ENCODE measurements at places on chromosomes 7 and 10. TPM values are rescaled to one million over a fixed set of nuclear protein-coding genes. Genes with fewer than 3 reads are reported as not detected.

CNTNAP2 gene
- total RNA-seq = 3.9 TPM

CALHM3 gene
- total RNA-seq = not detected

MCM10 gene
- 2.2 TPM for total RNA-seq

PTN gene
- 0.49 TPM for total RNA-seq

GRCh38 chr7:31991846-31992245, 78.4 kb downstream of the PDE1C start:
- no peak for DNase-seq

- no peak for DNase-seq
These were observed 106.0 kb upstream of the TRIM24 start for GRCh38 chr7:138354066-138354465.

DNA sequence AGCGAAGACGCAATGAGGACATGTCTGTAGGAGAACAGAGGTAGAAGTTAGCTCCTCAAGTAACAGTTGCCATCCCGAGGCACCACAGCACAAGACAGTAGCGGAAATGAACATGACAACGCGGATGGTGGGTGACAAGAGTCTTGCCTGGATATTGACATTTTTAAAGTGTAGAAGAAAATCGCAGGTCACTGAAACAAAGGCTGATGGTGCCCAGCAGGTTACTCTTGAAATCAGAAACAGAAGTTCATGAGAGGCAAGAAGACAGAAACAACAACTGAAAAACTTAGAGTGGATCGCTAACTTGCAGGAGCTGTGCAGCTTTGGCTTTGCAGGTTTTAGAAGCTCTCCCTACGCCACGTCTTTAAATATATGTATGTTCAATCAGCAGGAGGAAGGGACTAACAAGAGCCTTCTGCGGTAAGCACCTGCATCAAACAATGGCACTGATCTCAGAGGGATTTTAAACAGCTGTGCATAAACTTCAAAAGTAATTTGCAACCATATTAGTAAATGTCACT, 1.8 kb downstream of the PRKCQ start:
- no peak for DNase-seq

DNA sequence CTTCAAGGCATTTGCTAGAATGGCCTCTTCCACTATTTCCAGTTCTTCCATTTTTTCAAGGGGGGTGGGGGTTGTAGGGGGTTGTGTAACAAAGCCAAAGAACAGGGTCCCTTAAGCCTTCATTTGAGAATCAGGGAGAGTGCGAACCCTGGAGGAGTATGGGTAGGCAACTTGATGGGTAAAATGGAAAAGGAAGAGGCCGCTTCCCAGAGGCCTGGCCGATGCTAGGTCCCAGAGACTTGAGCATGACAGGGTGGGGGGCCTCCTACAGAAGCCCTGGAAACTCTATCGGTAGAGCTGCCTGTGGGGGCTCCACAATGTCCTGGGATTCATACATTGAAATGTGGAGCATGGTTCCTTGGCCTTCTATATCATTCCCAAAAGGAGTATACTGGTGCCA, 9.1 kb upstream of the HOXA13 start:
- DNase-seq = no peak

DNA sequence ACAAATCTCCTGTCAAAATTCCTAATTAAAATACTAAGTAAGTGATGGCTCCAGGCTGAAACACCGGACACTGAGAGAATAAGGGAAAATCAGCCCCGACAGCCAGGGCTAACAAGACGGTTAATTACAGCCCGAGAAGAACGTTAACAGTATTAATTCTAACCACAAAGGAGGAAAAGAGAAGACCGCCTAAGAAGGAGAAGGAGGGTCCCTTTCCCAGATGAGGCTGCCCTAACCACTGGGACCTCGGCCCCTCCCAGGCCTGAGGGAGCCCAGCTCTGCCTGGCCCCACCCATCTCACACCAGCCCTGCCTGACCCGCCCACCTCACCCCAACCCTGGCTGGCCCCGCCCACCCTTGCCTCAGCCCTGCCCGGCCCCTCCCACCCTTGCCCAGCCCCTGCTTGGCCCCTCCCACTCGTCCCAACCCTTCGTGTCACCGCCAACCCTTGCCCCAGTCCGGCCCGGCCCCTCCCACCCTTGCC, 51.3 kb downstream of the PWWP2B start:
- peak; percentile 83 for DNase-seq

- DNase-seq = no peak
These were observed 19.8 kb downstream of the MCMBP start for GRCh38 chr10:119852822-119853221.

GRCh38 chr7:94662548-94662947, 6.6 kb upstream of the SGCE start:
- DNase-seq = no peak

- no peak for DNase-seq
These were observed 34.2 kb downstream of the GPER1 start for GRCh38 chr7:1121886-1122831.

GRCh38 chr10:38093816-38094157, 350 bp upstream of the ZNF37A start:
- no peak for DNase-seq

Measured in right lobe of liver (tissue), 6 donors.